ENCODE measurements at places on chromosomes 11 and 22.

GRCh38 chr22:31616315-31616980, 45.6 kb downstream of the PISD start:
- DNase-seq, result peak; percentile 29

DNA sequence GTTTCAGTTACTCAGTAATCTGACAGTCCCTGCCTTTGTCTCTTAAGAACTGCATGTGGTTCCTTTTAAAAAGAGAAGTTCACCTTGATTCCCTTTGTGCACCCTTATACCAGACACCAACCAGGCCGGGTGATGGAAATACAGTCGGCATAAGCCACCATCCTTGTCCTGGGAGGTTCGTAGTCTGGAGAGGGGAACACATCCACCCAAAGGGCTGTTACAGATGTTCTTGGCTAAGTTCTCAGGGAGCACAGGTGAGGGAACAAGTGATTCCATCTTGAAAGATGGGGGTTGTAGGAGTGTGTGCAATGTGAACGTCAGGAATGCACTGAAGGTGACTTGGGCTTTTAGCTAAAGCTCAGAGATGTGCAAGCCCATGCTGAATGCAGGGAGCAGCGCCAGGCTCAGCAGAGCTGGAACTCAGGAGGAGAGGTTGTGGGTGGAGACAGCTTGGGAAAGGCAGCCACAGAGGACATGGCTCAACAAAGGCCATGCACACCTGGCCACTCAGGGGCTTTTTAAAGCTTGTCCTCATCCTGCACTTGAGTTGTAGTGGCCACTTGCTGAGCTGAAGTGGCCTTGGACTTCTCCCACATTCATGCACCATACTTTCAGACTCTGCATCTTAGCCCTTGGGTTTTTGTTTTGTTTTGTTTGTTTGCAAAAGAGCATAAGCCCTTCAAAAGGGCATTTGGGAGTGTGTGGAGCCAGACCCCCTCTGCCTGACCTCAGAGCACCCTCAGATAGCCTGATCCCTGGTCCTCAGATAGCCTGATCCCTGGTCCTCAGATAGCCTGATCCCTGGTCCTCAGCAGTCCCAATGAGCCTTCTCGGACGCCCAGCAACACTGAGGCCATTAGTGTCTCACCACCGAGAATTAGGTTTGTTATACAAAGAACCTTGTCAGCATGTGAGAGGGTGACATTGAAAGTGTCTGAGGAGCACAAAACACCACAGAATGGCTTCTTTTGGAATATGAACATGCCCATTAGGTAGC, 12.7 kb upstream of the TMA7B start:
- DNase-seq, result no peak

DNA sequence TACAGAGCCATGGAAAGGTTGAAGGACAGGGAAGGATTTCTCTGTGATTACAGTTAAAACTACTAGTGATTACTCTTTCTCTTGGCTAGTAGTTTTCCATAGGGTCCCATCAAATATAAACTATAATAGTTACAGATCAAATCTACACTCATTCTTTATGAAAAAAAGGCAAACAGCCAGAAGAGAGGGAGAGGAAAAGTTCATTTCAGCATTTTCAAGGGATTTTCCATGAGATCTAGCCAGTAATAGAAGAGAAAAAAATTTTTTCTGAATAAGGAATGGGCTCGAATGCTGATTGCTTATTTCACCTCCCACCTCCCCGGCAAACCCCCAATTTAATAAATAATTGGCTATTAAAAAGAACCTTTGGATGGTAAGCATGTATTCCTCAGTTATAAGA, 74.8 kb upstream of the BLID start:
- DNase-seq, result no peak

DNA sequence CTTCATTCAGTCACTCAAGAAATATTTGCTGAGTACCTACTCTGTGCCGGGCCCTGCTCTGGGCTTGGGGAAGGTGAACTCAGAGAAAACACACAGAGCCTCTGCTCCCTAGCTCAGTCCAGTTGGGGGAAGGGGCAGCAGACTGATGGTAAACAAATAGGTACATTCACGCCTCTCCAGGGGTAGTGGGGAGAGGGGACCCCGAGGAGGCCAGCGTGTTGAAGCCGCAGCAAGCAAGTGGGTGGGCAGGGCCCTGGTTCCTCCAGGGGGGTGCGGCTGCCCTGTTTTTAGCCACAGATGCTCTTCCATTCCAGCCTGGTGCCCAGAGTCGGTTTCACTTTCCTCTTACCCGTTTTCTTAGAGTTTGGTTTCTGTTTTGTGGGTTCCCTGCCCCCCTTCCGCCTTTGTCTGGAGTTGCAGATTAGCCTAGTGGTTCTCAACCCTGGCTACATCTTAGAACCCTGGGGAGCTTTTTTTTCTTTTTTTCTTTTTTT, 8.7 kb downstream of the DRAP1 start:
- DNase-seq, result peak; percentile 86

DNA sequence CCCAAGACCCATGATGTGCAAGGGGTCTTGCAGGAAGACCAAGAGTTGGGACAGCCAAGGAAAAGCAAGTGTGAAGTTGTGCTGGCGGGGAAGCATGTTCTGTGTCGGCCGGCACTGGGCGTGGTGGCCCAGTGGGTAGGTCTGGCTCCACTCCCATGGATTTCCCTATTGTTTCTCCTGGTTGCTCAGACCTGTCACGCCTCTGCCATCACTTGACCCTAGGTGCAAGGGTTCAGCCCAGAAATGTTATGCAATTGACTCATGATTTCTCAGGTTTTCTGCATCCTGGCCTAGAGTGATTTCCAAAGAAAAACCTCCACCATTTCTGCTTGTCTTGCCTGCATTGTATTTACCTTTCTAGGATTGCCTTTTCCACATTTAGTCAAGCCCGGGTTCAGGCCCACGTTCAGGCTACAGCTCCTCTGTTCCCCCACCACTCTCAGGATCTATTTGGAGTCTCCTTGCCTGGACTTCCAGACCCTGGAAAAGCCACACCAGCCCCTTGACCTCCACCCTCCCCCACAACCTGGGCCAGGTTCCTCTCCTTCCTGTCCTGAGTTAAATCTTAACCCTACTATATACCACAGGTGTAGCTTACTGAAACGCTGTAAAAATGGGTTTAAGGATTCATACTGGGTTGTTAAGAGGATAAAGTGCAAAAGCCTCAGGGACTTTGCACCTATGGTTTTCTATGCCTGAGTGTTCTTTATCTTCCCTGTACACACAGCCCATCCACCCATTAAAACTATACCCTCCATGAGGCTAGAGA, 17.5 kb upstream of the FOLR1 start:
- DNase-seq, result no peak

DNA sequence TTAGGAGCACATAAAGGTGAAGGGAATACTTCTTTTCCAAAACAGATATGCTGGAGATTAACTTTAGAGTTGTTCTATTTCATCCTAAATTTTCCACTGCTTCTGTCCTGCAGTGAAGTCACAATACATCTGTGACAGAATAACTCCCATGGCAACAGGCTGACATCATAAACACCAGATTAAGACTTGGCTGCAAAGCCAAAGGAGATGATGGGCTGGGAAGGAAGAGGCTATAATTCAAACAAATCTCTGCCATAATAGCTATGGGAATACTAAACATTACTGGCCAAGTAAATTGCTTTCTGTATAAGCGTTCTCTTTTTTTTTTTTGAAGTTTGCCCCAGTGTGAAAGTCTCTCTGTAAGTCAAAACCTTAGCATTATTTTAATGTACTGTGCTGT, 107.7 kb downstream of the CADM1 start:
- DNase-seq, result no peak

GRCh38 chr11:41308286-41308685, 151.2 kb downstream of the LRRC4C start:
- DNase-seq, result no peak

DNA sequence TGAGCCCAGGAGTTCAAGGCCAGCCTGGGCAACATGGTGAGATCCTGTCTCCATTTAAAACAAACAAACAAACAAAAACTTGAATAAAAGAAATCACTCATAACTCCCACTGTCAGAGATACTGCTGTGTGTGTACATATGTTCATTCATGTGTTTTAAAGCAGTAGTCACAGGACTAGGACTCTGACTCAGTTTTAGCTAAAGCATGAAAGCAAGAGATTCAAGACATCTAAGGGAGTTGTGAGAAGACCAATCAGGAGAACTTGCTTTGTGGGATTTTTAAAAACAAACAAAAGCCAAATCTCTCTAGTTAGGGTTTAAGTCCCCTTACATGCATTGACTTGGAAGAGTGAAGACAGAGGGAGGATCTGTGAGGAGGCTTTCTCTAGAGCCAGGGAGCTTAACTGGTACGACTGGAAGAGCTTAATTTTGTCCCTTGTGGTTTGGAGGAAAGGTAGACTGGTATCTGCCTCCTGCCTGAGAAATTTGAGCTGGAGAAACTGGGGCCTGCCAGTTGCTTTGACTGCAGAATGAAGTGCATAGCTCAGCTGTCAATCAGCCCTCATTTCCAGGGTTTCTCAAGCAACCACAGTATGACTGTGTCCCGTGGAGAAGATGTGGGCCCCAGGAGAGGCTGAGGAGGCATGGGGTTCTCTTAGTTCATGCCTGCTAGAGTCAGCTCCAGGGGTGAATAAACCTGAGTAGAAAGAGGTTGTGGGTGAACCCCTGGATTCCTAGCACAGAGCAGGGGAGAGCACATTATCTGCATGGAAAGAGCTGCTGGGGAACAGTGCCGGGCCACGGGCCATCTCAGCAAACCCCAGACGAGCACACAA, 30.6 kb downstream of the EXPH5 start:
- DNase-seq, result no peak

DNA sequence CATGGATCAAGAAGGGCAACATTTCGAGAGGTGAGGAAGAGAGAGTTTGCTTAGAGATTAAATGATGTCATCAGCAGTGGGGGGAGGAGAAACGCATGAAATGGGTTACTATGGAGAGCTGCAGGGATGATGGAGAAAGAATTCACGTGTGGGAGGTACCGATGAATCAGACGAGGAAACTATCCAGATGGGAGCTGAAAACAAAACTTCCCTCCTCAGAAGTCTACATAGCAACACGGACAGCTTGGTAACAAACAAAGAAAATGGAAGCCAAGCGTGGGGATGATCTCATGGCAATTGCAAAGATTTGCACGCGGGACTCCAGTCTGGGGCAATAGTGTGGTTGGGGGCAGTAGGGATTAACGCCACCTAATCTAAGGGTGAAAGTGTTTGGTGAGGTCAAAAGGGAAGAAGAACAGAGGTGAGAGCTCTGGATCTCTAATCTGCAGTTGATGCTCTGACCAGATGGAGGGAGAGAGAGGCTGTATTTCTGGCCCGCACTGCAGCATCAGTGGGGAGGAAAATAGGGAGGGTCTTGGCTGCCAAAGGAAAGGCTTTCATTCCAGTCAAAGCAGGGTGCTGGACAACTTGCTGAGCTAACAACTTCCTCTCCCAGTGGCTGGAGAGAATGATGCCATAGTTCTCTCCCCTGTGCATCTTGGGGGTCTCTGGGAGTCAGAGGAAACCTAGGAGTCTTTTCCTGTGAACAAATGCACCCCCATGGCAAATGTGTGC, 43.4 kb upstream of the CSNK2A3 start:
- DNase-seq, result no peak

GRCh38 chr22:32520612-32521011, 46.0 kb downstream of the FBXO7 start:
- no peak for DNase-seq

DNA sequence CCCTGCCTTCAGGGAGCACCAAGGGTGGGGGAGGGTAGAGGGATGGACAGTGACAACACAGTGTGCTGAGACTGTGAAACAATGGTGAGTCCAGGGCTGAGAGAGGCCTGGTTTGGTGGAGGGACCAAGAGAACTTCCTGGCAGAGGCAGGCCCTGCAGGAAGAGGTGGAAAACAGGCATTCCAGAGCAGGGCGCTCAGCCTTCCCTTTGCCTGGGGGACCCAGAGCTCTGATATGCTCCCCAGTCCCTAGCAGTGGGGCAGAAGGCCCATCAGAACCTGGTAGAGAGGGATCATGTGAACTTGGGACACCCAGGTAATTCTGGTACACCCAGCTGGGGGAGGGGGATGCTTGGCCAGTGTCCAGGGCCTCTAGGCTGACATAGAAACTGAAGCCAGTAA, 17.2 kb upstream of the UVRAG start:
- no peak for DNase-seq

- DNase-seq, result no peak
Observed at GRCh38 chr11:103662880-103663279, 373.6 kb upstream of the DDI1 start.

DNA sequence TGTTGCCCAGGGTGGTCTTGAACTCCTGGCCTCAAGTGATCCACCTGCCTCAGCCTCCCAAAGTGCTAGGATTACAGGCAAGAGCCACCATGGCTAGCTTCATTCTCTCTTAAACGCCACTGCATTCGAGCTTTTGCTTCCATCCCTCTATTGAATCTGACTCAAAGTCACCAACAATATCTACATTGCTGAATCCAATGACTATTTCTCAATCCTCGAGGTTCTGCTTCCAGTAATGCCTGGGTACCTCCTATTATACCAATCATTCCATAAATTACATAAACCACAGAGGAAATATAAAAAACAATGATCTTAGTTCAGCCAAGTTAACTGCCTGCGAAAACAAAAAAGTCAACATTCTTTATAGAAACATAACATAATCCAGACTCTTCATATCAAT, 11.9 kb upstream of the NXF1 start:
- DNase-seq, result no peak

- DNase-seq, result no peak
Observed at GRCh38 chr22:35379146-35379993, 1.5 kb upstream of the HMOX1 start.

DNA sequence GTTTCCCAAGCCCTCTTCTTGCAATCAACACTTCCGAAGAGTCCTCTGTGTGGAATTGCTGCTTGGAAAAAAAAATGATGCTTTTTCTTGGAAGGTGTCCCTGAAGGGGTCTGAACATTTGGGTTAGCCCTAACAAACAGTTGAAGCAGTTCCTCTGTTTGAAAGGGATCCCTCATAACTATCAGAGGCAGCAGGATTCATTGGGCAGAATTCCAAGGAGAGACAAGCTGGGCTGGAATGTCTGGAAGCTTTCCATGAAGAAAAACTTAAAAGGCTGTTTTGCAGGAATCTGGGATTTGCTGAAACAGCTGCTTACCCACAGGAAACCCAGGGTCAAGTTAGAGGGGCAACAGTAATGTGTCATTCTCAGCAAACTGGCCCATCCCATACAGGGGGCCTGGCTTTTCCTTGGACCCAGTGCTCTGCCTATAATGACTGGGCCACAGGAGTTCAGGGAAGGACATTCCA, 3.1 kb downstream of the CSNK2A3 start:
- DNase-seq, result no peak

DNA sequence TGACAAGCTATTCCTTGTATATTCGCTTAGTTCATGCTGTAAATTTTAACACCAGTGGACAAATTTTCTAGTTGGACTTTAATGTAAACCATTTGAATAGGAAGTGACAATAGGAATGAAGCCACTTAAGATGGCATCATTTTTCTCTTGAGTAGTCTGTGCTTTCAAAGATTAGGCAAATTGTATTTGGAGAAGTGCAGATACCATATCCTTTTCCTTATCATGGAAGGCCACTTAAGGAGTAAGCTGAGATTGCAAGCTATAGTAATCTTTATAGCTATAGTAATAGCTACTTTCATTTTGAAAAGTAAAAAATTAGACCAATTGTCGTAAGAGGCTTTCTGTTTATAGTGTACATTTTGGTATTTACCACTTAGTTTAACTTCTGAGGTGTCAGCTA, 12.8 kb downstream of the CAPRIN1 start:
- DNase-seq, result no peak

Data from activated CD4-positive, alpha-beta T cell treated with anti-CD3 and anti-CD28 coated beads, Interleukin-2, amount 50 U/mL, for 16 hours (primary cell).